Inflammatory macrophage treated with lipopolysaccharide for 4 hours (primary cell): ENCODE measurements at places on chromosomes 5 and 9.

DNA sequence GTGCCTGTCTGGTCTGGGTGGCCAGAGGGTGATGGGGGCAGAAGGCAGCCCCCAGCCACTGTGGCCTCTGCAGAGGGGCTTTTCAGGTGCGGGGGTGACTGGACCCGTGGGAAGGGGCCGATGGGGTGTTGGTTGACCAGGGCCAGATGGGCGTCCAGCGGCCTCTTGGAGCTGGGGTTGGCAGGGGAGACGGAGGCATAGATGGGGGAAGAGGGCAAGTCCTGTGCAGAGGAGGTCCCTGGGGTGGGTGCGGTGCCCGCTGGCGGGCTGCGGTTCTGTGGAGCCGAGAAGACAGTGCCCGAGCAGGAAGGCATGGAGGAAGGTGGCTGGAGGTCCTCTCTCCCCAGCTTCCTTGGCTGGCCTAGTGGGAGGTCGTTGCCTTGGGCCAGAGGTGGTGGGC is 18.7 kb upstream of the AKNA start:
- no peak for DNase-seq

DNA sequence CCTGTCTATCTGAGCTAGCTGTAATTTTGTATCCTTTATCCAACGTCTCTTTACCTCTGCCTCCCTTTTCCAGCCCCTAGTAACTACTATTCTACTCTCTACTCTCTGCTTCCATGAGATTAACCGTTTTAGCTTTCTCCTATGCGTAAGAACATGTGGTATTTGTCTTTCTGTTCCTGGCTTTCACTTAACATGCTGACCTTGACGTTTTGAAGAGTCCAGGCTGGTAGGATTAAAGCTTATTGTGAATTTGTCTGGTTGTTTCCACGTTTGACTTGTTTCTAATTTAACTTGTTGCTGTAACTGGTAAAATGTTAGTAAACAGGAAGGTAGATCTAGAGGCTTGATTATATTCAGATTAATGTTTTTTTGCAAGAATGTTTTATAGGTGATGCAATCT is 385.3 kb downstream of the PSAT1 start:
- no peak for DNase-seq

GRCh38 chr5:9715891-9716335 is 85.8 kb upstream of the TAS2R1 start:
- no peak for DNase-seq

- DNase-seq, result peak; percentile 43
Observed at GRCh38 chr5:137564398-137564961, 65.4 kb upstream of the SPOCK1 start.

DNA sequence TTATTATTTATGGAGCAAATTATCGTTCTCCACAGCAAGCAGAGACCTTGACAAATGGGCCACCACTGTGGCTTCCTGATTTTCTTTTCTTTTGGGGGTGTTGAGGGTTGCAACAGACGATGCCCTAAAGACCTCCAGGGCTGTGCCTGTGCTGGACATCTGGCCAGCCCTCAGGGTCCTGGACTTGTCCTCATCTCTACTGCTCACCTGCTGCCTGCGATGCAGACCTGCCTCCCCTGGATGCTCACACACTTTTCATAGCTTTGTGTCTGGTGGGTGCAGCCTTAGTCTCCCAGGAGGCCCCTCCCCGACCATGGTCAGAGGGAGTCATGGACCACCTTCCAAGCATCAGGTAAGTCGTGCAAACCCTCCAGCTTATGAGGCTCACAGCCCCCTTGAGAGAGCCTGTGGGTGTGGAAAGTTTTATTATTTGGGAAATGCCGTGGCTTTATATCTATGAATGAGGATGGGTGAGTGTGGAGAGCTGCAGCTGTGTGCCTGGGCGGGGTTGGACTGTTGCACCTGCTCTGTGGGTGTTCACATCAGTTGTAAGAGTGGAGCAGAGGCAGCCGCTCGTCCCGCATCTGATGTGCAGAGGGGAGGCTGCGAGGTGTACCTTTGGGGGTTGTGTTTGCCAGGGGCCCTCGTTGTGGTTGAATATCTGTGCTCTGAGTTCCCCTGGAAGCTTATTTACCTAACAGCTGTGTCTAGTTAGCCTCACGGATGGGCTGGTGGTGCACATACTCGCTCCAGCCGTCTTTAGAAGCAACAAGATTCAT is 126.3 kb upstream of the IRX4 start:
- DNase-seq, result no peak
